ENCODE measurements at places on chromosomes 16 and 17. TPM values are rescaled to one million over a fixed set of nuclear protein-coding genes. Genes with fewer than 3 reads are reported as not detected.
A peak's percentile ranks its signal among the peaks of the same experiment; 100 is the strongest.

CHST4 gene
- polyA plus RNA-seq, result not detected

COPZ2 gene
- polyA plus RNA-seq, result 39.9 TPM

CTF1 gene
- 8.8 TPM for polyA plus RNA-seq

TAT gene
- 0.07 TPM for polyA plus RNA-seq

BAIAP3 gene
- polyA plus RNA-seq, result 0.96 TPM

CPHXL2 gene
- polyA plus RNA-seq, result not detected

MRPS34 gene
- polyA plus RNA-seq, result 85.2 TPM

MT1G gene
- 26.0 TPM for polyA plus RNA-seq

DNA sequence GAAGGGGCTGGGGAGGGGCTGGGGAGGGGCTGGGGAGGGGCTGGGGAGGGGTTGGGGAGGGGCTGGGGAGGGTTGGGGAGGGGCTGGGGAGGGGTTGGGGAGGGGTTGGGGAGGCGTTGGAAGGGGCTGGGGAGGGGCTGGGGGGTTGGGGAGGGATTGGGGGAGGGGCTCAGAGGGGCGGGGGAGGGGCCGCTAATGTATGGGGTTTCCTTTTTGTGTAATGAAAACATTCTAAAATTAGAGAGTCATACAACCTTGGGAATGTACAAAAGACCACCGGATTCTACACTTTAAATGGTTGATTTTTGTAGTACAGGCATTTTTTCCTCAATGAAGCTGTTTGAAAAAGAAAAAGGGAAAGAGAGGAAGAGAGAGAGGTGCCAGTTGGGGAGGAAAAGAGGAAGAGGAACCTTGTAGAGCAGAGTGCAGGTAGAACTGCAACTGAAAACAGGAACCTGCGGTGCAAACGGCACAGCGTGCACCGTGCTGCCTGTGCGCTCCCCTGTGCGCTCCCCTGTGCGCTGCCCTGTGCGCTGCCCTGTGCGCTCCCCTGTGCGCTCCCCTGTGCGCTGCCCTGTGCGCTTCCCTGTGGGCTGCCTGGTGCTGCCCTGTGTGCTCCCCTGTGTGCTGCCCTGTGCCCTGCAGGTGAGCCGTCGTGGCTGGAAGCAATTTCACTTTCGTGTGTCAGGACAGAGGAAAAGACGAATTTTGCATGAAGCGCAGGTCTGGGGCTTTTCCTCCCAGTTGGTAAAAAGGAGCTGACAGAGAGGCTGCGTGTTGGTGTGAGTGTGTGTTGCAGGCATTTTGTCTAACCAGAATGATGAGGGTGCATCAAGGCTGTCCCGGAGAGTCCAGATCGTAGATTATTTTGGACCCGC, 40.8 kb downstream of the METRNL start:
- no peak for DNase-seq

DNA sequence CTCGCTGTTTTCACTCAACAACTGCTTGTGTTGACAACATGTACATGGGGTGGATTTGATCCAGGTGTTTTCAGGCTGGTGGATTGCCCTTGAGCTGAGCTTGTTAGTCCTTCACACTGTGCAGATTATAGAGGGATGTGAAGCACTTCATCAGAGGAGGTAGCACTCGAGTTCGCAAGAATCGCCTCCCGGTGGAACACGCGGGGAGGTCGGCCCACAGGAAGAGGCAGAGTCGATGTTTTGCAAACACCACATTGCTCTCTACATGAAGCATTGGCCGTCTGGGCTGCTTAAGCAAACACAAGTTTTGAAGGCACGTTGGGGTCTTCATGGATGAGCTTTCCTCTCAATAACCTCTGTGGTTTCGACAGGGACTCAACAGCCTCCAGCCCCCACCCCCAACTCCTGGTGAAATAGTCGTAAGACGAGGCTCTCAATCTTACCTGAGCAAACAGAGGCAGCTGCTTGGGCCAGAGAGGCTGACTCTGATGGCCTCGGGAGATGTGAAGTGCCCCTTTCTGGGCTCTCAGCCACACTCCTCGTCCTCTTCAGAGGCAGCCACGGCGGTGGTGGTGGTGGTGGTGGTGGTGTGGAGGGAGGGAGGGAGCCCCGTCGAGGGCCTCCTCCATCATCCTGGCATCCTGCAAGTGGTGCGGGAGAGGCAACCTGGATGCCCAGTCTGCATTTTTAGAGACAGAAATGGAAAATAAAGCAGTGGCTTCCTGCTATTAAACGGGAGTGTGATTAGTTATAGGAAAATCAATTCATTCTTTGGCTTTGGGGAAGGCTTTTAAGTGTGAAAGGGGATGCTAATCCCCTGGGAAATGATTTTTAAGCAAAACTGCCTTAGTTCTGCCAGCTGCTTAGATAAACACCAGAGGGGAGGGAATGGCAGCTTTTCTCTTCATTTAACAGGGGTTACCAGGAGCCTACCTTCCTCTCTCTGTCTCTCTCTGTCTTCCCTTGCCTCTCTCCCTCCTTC, 552.5 kb upstream of the EEF2KMT start:
- no peak for DNase-seq

DNA sequence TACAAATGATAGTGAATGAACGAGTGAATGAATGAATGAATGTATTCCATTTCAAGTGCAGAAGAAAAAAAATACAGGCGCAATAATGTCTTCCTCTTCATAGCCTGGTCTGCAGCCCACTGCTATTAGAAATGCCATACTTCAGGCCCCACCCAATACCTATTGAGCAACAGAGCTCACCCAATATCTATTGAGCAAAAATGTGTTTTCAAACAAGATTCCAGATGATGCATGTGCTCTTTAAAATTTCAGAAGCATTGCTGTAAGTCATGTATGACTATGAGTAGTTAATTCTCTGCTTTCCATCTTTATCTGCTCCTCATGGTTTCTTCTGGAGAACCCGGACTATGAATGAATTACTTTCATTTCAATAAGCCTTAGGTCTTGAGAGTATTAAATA, 308.2 kb downstream of the XYLT1 start:
- no peak for DNase-seq

DNA sequence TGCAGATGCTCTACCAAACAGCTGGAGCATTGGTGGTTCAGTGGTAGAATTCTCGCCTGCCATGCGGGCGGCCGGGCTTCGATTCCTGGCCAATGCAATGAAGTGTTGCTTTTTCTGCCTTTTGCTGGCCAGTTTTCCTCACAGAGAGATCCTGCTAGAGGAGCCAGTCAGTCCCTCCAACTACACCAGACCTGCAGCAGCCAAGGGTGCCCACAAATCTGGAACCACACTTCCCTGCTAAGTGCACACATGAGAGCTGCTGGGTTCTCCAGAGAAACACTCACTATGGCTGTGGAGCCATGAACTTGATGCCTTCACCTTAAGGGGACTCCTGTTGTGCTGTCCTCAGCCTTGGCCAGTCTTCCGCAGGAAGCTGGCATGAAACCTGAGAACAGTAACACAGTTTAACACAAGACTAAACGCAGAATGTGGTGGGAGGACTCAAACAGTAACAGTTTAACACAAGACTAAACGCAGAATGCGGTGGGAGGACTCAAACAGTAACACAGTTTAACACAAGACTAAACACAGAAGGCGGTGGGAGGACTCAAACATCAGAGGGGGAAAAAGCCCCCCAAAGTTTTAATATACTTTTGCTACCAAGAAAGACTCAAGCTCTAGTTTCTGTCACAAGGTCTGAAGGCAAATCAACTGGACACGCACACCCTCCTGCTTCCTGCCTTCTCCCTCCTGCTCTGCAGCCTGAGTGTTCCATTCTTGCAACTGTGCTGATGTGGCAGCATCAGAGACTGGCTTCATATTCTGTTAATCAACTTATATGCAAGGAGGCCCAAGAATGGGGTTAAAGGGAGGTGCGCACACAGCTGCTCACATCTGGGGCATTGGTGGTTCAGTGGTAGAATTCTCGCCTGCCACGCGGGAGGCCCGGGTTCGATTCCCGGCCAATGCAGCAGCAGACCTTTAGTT, 12.0 kb downstream of the VAC14 start:
- peak; percentile 87 for DNase-seq

- no peak for DNase-seq
Observed at GRCh38 chr17:3843935-3844516, 2.0 kb downstream of the NCBP3 start.

DNA sequence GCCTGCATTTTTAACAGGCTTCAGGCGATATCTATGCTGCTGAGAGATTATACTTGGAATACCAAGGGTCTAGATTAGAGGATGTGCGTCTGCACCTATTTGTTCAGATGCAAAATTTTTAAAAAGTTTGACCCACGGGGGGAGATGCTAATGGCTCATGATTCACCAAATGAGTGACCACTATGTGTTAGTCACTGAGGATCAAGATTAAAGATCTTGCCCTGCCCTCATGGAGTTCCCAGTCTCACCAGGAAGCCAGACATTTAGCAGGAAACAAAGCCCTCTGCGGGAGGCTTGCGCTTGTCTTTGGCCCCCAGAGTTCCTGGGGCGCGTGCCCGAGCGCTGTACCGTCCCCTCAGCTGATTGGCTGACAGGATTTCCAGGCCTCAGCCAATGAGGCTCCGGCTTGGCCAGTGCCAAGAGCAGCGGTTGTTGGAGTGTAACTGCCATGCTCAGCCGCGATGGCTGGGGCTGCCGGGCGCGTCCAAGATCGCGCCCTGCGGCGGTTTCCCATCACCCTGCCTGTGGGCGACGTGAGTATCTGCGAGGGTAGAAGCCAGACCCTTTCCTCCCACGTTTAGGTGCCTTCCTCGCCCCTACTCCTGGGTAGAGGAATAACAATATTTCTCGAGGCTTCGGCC, 4.5 kb upstream of the DDX19B start:
- DNase-seq, result no peak

- peak; percentile 40 for DNase-seq
Observed at GRCh38 chr17:67531291-67531690, 154.2 kb downstream of the PITPNC1 start.

DNA sequence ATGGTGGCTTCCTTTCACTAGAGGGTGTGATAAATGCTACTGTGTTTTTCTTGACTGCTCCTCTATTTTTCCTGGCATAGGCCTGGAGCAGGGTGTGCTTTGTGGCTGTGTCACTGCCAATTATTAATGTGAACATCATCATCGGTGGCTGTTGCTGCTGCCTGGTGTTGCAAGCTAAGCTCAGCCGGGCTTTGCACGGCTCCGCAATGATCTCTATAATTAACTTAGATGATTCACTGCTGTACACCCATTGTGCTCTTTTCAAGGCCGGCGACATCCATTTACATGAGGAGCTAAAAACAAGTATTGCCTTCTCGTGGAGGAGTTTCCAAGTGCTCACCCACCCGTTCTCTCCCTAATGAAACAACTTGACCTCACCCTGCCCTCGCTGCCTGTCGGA, 160.1 kb upstream of the IRX3 start:
- no peak for DNase-seq

All from muscle of arm (tissue), 14 donors.